Stimulated activated CD8-positive, alpha-beta memory T cell treated with anti-CD3 and anti-CD28 coated beads, Interleukin-4, amount 100 ng/mL, for 1 hour (primary cell): ENCODE measurements at places on chromosomes 3 and 15.

DNA sequence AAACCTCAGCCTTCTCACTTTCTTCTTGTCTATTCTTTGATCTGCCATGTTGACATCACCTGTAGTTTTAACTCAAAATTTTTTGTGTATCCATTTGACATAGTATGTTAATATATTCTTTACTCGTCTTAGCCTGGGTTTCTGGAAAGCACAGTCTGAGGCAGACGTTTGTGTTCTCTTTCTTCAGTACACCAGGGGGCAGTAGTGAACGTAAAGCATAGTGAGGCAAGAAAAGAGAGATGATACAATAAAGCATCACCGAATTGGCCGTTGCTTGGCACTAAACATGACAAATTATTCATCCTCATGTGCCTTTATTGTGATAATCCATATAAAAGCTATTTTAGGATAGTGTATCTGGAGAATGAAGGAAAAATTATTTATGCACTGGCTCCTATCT is 141.0 kb upstream of the MYRIP start:
- no peak for DNase-seq

DNA sequence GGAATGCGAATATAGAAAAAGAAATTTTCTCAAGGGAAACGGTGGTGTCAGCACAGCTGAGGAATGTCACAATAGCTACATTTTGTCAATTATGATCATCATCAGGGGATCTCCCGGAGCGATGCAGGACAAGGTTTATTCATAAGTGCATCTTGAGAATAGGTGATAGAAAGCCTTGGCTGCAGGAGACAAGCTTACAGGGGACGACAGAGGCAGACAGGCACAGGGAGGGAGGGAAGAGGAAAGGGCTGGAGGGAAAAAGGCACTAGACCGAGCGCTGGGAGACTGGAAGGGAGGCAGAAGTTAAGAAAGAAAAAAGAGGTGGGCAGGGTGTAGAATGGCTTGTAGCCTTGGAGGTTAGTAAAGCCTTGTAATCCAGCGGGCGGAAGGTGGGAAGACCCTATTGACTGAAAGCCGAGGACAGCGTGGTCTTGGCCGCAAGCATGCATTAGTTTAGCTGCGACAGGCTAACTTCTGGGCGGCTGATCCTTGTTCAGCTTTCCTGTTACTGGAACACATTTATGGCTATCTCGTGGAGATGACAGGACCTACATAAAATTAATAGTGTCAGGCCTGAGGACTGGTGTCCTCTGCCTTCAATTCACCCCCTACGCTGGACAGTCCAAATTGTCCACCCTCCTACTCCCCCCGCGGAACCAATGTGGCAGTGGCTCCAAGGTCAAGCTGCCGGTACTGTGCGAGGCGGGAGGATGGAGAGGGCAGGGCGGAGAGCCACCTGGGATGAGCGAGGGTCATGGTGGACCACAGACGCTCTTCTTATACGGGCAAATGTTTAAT is 1.4 kb upstream of the NECTIN3 start:
- DNase-seq, result no peak

GRCh38 chr3:178223876-178224275 is 312.4 kb upstream of the KCNMB2 start:
- no peak for DNase-seq

DNA sequence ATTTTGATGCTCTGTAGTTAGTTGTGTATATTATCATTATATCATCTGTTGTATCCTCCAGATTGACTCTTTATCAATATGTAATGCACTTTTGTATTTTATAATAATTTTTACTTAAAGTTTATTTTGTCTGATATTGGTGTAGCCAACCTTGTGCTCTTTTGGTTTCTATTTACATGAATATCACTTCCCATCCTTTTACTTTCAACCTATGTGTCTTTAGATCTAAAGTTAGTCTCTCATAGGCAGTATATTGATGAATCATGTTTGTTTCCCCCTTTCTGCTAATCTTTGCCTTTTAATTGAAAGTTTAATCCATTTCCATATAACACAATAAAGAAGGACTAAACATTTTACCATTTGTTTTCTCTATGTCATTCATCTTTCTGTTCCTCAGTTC is 28.1 kb upstream of the CD200R1L start:
- DNase-seq, result no peak

GRCh38 chr3:13201851-13202250 is 128.6 kb upstream of the IQSEC1 start:
- DNase-seq, result no peak
